ENCODE measurements at places on chromosomes 2 and 18.

DNA sequence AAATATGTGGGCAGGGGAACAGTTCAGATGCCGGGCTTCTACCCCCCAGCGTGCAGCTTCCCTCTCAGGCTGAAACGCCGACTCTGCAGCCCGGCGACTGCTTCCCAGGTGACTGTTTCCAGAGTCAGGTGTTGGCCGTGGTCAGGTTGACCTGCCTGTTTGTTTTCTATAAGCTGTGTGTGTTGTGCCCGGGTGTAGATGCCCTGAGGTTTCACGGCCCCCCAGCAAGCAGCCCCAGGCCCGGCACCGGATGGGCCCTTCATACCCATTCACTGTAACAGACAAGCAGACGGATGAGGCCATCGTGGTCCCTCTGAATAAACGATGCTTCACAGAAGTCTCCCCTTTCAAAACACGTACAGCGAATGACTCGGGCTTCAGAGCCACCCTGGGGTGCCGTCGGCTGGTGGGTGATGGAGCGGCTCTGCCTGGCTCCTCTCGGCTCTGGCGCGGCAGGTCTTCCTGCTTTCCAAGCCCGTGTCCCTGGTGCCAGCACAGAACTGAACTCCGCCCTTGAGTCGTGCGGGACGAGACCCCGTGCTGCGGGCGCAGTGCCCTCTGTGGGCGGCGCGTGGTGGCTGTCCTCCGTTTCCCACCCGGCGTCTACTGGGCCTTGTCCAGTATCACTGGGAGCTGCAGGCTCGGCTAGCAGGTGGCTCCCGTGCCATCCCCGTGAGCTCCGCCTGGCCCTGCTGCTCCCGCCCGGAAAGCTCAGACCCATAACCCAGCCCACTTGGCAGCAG lies 15.0 kb upstream of the KCNG2 start:
- ATAC-seq, result no peak

GRCh38 chr2:190582736-190583506 lies 48.4 kb upstream of the NEMP2 start:
- ATAC-seq, result no peak

GRCh38 chr18:48897531-48897930 lies 53.2 kb downstream of the SMAD7 start:
- no peak for ATAC-seq

DNA sequence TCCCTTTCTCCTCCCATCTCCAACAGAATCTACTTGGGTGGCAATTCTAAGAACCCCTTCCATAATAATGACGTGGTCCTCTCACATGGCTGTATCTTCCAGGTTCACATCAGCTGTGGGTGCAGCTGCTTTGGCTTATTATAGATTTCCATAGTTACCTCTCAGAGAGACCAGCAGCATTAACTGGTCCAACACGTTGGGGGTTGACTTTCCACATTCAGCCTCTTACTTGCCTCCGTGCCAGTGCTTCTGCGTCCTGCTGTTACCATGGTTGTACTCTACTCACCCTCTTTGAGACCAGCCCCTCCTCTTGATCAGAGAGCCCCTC lies 570.7 kb downstream of the PLCL1 start:
- ATAC-seq, result no peak

DNA sequence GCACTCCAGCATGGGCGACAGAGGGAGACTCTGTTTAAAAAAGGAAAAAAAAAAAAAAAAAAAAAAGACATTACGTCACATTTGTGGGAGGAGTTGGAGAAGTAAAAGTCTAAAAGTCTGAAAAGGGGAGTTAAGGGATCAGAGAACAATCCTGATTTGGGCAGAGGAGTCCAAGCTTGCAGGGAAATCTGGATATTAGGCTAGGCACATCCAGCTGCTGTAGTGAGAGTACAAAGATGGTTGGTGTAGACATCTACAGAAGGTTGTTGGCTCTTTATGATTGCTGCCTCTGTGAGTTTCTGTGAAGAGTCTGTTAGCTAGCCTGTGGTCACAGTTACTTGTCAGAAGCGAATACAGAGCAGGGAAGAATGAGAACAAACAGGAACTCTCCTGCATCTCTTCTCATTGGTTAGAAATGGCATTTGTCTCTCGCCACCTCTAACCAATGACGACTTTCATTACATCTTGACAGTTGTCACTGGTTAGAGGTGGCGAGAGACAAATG lies 3.3 kb upstream of the OSBPL6 start:
- ATAC-seq, result peak; percentile 45

DNA sequence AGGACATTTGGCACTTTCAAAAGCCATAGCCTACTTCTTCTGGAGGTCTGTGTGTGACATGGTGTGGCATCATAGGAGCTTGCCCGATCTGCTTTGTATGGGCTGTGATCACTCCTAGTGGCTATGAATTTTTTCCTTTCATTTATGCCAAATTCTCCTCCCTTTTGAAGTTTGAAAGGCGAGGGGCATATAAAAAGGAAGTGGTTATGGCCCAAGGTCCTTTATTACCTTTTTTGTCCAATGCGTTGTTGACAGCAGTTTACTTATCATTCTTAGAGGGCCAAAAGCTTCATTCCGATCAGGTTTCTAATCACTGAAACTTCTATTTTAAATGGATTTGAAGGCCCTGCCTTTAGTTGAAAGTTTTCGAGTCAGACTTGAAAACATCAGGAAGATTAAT lies 224.3 kb upstream of the FOSL2 start:
- ATAC-seq, result no peak
